Fibroblast of skin of right biceps (primary cell): ENCODE measurements at places on chromosomes 16 and 17.
A peak's percentile ranks its signal among the peaks of the same experiment; 100 is the strongest.

GRCh38 chr17:76726776-76727718 lies at the start of gene METTL23:
Gene METTL23 (plus strand): TSS chr17:76726839. CDS start chr17:76729711, 2,872 bp downstream.
- DNase-seq = peak; percentile 78

DNA sequence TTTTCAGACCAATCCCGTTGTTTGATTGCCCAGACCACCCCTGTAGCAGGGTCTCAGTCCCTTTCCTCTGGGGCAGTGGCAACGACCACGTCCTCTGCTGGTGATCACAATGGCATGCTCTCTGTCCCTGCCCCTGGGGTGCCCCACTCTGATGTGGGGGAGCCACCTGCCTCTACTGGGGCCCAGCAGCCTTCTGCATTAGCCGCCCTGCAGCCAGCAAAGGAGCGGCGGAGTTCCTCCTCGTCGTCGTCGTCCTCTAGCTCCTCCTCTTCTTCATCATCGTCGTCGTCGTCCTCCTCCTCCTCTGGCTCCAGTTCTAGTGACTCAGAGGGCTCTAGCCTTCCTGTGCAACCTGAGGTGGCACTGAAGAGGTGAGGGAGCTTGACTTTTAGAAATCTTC lies 9.2 kb downstream of the ELOB start:
- no peak for DNase-seq

- DNase-seq = no peak
These were observed 8.3 kb upstream of the RBFOX3 start for GRCh38 chr17:79619196-79619595.

DNA sequence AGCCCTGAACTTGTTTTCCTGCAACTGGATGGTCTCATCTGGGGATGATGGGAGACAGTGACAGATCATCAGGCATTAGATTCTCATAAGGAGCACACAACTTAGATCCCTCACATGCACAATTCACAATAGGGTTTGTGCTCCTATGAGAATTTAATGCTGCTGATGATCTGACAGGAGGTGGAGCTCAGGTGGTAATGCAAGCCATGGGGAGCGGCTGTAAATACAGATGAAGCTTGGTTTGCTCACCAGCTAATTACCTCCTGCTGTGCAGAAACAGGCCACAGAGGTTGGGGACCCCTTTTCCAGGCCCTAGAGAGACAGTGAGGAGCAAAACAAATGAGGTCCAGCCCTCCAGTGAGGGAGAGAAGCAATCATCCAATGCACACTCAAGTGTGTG lies 168.6 kb downstream of the RGS9 start:
- no peak for DNase-seq
